Cardiac septum (tissue), 1 donor: ENCODE measurements at places on chromosomes 1 and 21. TPM values are rescaled to one million over a fixed set of nuclear protein-coding genes. Genes with fewer than 3 reads are reported as not detected.
A peak's percentile ranks its signal among the peaks of the same experiment; 100 is the strongest.

DNA sequence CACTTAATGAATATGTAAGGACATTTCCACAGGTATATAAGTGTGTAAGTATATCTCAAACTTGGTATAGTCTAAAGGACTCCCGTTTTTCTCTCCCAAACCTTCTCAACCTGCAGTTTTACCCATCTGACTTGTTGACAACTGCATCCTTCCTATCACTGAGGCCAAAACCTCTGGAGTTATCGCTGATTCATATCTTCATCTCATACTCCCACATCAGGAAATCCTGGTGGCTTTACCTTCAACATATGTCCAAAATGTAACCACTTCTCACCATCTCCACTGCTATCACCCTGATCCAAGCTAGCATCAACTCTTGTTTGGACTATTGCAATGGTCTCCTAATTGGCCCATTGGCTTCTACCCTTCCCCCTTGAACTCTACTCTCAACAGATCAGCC, 30.4 kb downstream of the SLAMF6 start:
- no peak for DNase-seq

- DNase-seq, result no peak
Measured at GRCh38 chr1:183636334-183636682, 725 bp upstream of the ARPC5 start.

DNA sequence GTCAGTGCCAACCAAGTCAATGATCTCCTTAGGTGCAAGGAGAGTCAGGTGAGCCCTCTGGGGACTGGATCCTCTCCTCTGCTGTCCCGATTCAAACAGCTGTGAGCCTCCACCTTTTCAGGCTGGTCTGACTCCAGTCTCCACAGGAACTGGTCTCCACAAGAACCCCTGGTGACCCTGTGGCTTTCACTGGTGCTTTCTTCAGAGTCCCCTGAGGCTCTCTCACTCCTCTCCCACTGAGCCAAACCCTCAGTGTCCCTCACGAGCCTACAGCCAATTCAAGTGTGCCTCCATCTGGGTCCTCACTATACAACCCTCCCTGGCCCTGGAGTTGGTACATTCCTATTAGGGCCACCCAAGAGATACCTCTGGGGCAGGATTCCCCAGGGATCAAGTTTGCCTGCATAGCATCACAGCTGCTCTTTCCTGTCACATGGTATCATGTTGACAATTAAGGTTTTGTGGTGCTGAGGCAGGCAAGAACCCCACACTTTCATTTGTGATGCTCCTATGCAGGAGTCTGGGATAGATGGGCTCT, 5.2 kb upstream of the NGF start:
- no peak for DNase-seq

GRCh38 chr1:53583868-53584776, 124.9 kb downstream of the DMRTB1 start:
- DNase-seq, result peak; percentile 36

- DNase-seq, result no peak
Measured at GRCh38 chr1:218926631-218927030, 247.0 kb upstream of the LYPLAL1 start.

- DNase-seq, result no peak
Measured at GRCh38 chr1:172883844-172884243, 166.9 kb downstream of the TNFSF18 start.

DNA sequence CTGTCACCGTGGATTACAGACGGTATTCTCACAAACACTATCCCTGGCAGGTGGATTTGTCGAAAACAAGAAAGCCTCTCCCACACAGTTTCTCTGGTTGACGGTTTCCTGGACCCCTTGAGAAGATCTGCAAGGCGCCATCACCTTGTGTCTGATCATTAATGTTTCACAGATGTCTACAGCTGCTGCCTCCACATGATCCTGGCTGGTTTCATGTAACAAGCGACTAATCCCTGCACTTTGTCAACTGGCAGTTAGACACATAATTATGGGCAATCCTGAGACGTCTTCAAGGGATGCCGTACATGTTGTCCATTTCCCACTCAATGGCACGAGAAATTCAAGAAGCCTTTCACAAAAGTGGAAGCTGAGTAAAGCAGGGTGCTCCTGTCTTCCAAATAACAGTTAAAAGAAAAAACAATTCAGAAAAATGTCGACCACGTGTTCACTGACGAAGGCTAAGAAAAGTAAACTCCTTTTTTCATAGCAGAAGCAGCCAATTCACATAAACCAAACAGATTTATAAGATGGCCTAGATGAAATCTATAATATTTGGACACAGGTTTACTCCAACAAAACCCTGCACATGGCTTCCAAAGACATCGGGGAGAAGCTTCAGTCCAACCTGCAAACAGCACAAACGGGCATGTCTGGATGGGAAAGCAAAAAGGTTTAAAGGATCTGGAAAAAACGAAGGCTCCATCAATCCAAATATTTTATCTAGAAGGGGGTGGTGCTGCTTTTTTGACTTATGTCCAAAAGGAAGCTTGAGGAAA, 52.2 kb downstream of the CAPZB start:
- DNase-seq, result no peak

- no peak for DNase-seq
Measured at GRCh38 chr1:4214826-4215225, 314.8 kb upstream of the C1orf174 start.

DNA sequence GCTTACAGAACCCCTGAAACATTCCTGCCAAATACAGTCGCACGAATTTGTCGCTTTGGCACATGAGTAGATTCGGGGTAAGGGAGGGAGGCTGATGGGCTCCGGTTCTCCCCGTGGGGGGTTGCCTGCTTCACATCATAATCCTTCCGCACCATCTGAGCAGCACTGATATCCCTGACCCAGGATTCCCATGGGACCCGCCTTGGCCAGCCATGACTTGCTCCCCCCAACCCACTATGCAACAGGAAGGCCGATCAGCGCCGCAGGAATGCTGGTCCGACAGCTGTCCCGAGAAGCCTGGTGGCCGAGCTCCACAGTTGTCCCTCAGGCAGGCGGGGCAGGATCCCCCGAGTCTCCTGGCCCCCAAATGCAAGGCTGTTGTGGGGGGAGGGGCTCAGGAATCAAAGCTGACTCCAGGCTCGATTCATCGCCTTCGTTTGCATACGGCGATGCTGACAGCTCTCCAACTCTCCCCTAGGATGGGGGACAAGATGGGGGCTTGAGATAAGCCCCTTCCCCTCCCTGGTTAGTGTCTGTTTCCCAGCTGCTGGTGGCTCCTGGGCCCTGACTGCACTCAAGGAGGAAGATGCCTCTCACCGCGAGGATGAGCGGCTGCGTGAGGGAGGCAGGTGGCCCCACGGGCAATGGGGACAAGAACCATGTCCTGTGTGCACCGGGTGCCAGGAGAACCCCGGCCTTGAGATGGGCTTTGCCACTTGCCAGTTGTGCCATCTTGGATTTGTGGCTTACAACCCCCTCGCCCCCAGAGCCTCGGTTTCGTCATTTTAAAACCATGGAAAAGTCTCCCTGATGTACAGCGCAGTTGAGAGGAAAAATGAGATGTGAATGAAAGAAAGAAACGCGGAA, 9.3 kb downstream of the DRAXIN start:
- no peak for DNase-seq

- no peak for DNase-seq
Measured at GRCh38 chr1:186627019-186627418, 53.2 kb downstream of the PTGS2 start.

DNA sequence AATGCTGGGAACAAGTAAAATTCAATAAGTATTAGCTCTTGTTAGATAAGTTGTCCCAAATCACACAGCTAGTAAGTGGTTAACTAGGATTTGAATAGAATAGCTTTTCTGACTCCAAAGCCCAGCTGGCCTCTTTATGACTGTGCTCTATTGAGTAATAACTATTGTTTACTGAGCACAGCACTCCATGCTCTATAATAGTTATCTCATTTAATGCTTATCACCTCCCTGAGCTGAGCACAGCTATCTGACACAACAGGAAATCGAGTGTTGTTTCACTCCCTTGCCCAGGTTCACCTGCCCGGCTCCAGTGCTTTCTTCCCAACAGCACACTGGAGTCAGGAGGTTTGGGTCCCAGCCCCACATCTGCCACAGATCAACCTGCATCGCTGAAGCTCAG, 38.8 kb upstream of the STMN1 start:
- DNase-seq, result no peak

DNA sequence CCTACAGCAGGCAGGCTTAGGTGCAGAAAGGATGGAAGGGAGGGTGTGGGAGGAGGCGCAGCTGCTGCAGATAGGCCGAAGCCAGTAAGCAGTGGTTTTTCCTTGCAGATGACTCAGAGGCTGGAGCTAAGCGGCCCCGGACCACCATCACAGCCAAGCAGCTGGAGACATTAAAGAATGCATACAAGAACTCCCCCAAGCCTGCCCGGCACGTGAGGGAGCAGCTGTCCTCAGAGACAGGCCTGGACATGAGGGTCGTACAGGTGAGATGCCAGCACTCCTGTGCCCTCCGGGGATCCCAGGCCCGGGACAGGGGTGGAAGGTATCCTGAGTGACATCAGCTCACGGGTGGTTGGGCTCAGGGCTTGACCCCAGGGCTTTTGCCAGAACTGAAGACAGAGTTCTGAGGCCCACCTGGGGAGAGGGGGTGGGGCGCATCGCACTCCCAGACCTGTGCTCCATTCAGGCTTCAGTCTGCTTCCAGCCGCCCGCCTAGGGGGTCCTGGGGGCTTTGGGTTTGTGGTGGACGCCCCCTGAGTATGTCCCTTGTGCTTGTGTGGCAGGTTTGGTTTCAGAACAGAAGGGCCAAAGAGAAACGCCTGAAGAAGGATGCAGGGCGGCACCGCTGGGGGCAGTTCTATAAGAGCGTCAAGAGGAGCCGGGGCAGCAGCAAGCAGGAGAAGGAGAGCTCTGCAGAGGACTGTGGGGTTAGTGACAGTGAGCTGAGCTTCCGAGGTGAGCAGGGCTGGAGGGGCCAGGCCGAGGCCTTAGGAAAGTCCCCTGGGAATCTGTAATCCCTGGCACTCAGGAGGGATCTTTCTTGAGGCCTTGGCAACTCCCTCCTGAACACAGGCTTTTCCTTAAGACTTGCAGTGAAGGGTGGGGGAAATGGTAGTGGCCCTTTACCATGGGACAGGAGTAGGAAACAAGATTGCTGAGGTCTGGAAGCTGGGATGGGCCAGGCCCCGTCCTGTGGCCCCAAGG, 41.5 kb downstream of the LHX4 start:
- DNase-seq, result no peak

DNA sequence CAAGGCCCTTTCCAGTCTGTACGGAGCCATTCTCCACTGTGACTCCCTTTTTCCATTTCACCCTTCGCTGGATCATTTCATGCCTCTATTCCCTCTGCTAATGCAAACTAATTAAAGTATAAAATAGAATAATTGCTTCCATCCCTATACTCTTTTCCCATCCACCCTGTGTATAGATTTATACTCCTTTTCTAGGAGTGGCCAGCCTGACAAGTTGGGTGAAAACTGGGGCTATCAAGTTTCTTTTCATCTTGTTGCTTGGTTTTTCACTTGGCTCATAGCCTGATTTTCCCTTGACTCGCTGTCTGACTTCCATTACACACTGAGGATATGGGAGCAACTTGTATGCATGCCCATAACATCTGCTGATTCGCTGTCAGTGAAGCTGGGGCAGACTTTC, 107.0 kb downstream of the PLXNA2 start:
- DNase-seq, result no peak

GRCh38 chr1:159779403-159779851, 1.3 kb upstream of the DUSP23 start:
- DNase-seq, result no peak

- peak; percentile 86 for DNase-seq
Measured at GRCh38 chr1:154335025-154335714, 9.8 kb downstream of the ATP8B2 start.

DNA sequence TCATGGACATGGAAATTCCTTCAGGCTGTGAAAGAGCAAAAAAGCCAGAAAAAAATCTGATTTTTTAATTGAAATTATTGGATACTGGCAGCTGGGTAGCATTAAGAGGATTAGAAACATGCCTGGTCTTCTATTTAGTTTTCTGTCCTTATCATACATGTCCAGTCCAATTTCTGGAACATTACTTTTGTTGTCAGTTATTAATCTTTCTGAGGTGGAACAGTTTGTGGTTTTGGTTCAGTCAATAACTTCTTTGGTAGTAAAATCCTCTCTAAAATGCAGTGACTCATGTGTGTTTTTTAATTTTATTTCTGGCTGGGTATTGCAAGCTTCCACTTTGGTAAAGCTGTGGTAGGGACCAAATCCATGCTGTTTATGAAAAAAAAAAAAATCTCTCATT, 687.0 kb upstream of the ADGRL2 start:
- DNase-seq, result no peak

GRCh38 chr1:212728606-212729005, 29.0 kb upstream of the BATF3 start:
- DNase-seq, result no peak

GRCh38 chr1:66331658-66332547, 202.1 kb upstream of the SGIP1 start:
- DNase-seq, result peak; percentile 84

GRCh38 chr1:55197099-55197498, 18.1 kb downstream of the USP24 start:
- no peak for DNase-seq

- no peak for DNase-seq
Measured at GRCh38 chr1:43042773-43043457, 84.2 kb upstream of the SLC2A1 start.

- DNase-seq, result no peak
Measured at GRCh38 chr1:101444381-101444780, 207.6 kb downstream of the S1PR1 start.

DNA sequence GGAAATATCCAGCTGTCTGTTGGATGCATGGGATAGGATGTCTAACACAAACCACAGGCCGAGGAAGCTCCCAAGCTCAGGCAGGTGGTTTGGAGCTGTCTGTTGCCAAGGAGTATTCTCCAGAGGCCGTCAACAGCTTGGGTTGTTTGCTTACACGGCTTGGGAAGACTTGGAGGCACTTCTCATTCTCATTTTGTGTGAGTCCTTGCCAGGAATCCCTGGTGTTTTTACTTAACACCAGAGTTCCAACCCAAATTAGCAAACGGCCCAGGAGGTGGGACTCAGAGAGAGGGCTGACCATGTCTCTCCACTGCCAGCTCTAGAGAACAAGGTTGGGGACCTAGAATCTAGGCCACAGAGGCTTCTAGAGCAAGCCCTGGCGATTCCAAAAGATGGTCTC, 72.7 kb upstream of the FAM20B start:
- DNase-seq, result no peak

GRCh38 chr1:182394055-182394775, 2.6 kb upstream of the GLUL start:
- no peak for DNase-seq

GRCh38 chr1:48831120-48831978, 54.7 kb upstream of the BEND5 start:
- DNase-seq, result no peak

GRCh38 chr1:174407665-174408064, 40.1 kb upstream of the GPR52 start:
- DNase-seq, result no peak

GRCh38 chr1:27031235-27032118, 18.8 kb upstream of the TENT5B start:
- DNase-seq, result peak; percentile 91

The MMEL1 gene
- total RNA-seq, result not detected

The PARP1 gene
- total RNA-seq, result 87.1 TPM

The SYTL1 gene
- total RNA-seq, result 0.65 TPM

The HIVEP3 gene
- total RNA-seq, result 3.7 TPM

The PADI2 gene
- total RNA-seq, result 1.3 TPM

The CDC7 gene
- total RNA-seq, result 1.6 TPM

The OLIG2 gene
- total RNA-seq, result not detected

The KRTAP7-1 gene
- total RNA-seq, result not detected

The SYT14 gene
- total RNA-seq, result 0.03 TPM

The OR2M3 gene
- not detected for total RNA-seq

The TMEM9 gene
- total RNA-seq, result 25.0 TPM
